ENCODE measurements at places on chromosomes 1 and 21.

DNA sequence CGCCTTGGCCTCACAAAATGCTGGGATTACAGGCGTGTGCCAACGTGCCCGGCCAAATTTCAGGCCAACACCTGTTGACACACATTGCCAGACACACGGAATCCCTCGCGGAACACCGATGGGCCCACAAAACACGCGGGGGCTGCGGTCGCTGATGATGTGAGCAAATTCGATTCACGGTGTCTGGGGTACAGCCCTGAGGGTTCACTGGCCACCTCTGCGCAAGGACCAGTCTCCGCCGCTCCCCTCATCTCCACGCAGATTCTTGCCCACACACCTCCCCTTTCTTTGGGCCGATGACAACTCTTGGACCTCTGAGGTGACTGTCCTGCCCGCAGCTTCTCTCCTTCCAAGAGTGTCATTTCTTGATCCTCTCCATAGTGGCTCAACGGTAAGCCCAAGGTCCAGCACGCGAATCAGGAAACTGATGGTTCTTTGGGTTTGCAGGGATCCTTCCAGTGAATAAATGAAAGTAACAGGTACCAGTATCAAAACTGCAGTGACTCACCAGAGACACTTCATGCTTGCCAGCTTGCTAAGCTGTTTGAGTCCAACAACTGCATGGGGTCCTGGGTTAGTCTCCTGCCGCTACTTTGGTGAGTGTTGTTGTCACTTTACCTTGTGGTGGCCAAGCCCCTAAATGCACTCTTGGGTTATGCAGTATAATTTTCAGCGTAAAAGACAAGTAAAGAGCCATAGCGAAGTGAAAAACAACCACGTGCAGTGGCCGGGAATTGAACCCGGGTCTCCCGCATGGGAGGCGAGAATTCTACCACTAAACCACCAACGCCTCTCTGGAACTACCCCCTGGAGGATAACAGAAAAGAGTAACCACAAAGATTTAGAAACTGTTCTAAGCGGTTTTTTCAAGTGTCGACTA lies 11.0 kb upstream of the RNU1-3 start:
- peak; percentile 92 for DNase-seq

DNA sequence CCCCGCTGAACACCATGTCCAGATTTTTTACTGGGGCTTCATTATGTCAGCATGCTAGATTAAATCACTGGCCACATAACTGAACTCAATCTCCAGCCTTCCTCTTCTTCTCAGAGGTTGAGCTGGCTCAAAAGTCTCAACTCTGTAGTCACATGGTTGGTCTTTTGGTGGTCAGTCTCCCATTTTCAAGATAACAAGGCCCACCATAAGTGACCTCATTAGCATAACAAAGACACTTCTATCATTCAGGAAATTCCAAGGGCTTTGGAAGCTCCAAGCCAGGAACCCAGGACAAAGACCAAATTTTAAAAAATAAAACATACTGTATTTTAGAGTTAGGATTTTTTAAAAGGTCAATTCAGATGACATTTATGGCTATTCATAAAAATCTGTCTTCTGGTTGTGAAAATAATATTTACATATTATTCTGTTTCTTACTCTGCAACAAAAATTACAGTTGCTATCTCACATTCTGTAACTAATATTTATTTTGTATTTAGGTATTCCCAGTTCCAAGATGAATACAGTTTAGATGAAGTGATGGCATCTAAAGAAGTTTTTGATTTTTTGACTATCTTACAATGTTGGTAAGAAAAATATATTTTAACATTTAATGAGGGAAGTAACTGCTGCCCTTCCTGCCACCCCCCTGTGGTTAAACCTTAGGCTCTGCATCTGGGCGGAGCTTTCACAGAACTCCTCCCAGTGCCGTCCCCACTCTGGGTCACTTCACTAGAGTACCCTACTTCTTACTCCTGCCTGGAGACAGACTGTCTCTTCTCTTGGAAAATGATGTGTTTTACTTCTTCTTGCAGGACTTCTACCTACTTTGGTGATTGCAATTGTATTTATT lies 49.3 kb downstream of the SCP2 start:
- DNase-seq = no peak

DNA sequence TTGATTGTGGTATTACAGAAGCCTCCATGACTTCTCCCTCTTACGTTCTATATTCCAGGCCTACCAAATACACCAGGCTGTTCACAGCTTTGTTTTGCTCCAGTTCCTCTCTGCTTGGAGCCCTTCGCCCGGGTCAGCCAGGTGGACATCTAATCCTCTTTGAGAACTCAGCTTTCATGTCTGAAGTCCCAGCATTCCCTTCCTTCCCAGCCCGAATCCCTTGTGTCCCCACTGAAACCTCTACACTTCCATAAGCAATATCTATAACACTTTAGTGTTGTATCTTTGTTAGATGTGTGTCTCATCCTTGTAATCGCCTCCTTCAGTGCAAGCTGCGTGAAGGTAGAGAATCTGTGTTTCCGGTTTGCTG lies 1.9 kb downstream of the RNF11 start:
- DNase-seq = no peak

GRCh38 chr1:109312978-109313775 lies 6.4 kb upstream of the MYBPHL start:
- DNase-seq = no peak

DNA sequence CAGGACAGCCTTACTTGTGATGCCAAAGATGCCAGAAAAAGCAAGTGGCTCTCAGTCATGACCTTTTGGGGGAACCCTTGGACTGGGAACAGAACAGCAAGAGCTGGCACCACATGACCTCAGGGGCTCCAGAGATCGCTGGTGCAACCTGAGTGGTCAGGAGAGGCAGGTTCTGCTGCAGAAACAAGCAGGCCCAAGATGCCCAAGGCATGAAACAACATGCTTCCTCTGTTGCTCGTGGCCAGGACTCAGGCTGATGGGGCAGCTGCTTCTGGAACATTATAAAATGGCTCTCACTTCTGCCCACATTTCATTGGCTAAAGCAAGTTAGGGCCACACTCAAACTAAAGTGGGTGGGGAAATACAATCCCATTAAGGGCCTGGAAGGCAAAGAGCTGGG lies 17.7 kb upstream of the CLSTN1 start:
- no peak for DNase-seq

DNA sequence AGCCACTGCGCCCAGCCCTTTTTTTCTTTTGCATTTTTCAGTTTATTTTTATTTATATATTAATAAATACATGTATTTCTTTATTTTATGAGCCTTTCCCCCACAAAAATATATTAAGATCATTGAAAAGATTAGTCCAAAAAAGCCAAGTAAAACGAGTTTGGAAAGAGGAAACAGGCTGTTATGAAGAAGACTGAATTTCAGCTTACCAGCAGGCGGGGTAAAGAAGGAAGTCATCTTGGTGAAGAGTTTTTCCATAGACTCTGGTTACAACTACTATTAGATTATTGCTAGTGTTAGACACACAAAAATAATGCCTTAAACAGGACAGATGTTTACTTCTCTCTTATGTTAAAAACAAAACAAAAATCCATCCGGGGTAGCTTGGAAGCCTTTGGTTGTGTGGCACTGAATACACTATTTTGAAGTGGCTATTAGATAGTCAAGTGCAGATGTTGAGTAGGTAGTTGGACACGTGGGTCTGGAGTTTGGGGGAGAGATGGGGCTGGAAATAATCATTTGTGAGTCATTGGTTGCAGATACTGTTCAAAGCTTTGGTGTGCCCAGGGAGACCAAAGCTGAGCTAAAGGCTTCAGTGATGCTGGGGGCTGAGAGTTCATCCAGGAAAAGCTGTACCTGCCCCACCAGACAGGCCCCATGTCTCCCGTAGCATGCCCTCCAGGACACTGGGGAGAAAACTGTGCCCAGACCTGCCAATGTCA lies 8.7 kb upstream of the LRRC71 start:
- peak; percentile 51 for DNase-seq

DNA sequence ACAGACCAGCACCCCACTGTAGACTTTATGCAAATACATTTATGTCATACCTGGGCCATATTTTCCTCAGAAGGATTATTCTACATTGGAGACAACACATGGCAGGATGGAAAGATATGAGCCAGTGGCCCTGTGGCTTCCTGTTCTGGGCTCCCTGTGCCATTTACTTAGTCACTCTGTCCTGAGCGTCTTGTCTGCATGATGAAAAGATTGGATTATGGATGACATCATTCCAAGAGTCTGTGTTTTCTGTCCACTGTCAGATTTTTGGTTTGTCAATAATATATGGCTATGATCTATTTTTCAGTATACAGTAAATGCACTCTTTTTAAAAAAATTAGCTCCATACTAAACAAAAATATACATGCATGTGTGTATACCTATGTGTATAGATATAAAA lies 30.8 kb downstream of the IGSF5 start:
- no peak for DNase-seq

DNA sequence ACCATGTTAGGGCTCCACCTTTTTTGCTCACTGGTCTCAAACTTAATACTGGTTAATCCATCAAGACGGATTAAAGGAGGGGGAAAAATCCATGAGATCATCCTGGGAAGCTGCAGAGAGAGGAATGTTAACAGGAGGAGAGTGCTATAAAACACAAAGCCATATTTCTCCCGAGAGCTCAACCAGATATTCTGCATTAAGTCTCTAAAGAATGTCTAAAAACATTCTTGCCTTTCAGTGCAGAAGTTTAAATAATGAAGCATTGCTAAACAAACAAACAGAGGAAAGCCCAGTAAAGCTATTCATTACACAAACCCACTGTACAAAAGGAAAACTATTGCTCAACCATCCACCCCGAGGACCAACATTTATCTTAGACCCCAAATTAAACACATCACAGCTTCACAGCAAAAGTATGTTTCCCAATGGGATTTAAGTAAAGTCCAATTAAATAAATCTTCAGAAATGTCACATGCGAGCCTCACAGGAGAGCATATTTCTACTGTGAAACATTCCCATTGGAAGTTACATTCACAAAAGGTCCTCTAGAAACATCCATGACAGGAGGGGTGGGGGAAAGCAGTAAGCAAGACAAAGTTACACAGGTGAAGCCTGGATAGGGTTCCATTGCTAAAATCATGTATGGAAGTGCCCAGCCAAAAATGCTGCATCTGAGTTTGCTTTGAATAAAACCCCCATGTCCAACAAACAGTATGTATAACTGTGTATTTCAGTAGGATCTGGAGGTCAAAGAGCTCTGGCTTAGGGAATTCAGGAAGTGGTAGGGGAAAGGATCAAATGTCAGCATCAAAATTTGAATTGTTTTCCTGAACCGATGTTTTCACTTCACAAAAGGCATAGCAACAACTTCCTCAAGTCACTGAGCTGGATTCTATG lies 23.3 kb downstream of the DUSP10 start:
- DNase-seq = no peak

- no peak for DNase-seq
Observed at GRCh38 chr1:7507285-7508019, 263.6 kb upstream of the VAMP3 start.

DNA sequence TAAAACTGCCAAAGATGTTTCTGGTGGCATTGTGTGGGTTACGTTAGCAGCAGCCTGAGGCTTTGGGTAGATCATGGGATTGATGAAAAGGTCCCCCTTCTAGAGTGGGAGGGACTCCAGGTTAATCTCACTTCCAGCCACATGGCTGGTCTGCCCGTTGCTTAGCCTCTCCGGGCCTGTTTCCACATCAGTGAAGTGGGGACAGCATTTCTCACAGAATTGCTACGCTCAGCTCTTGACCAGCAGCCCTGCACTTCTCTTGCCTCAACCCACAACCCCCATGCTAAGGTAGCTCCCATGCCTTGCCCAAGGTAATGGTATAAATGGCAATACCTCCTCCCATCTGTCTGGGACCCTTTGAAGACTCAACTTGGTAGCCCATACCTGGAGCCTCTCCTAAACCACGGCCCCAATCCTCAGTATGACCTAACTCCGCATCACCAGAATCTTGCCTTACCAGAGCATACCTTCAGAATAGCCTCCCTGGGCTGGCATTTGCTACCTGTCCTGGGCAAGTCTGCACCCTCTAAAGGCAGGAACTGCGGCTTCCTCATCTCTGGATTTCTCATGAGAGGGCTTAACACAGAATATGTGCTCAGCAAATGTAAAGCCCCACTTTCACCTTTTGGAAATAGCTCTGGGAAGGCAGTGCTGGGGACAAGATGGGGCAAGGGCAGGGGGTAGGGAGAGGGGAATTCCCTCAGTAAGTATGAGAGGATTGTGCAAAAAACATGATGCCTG lies 10.9 kb upstream of the GUCA2A start:
- DNase-seq = no peak

DNA sequence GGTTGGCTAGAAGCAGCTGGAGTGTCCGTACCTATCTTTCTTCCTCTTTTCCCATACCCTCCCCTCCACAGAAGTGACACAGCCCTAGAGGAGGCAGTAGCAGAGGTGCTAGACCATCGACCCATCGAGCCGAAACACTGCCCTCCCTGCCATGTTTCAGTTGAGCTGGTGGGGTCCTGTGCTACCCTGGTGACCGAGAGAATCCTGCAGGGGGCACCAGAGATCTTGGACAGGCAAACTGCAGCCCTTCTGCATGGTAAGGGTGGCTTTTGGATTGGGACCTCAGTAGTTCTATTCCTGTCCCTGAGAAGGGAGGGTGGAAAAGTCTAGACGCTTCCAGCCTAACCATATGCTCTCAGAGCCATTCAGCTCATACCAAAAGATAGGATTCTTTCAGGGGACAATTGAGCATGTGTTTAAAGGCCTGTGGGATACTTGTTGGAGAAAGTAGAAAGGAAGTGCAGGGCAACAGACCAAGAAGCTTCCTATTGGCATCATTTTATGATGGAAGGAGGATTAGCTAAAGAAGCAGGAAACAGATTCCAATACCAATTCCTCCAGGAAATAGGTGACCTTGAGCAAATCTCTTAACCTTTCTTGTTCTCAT lies 11.7 kb upstream of the BNIPL start:
- peak; percentile 64 for DNase-seq

DNA sequence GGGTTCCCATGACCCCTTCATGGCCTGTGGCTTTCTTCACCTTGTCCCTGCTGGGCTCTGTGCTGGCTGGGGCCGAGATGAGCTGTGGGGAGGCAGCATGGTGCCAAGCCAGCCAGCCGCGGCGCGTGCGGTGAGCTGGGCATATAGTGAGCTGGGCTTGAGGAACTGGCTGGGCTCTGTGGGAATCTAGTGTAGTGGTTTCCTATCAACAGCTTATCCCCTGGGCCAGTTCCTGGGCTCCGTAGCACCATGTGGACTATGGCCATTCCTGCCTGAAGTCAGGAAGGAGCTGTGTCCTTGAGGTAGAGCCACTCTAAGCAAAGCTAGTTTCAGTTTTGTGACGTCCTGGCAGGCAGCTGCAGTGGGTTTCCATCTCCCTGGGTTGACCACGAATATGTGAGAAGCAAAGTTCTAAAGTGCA lies 1.8 kb downstream of the NCMAP start:
- DNase-seq = no peak

GRCh38 chr1:10765304-10765703 lies 31.1 kb downstream of the CASZ1 start:
- DNase-seq = no peak

- DNase-seq = no peak
Observed at GRCh38 chr1:105427543-105427942, 1628.9 kb upstream of the PRMT6 start.

GRCh38 chr1:9294405-9294773 lies 1.7 kb downstream of the SPSB1 start:
- DNase-seq = no peak

DNA sequence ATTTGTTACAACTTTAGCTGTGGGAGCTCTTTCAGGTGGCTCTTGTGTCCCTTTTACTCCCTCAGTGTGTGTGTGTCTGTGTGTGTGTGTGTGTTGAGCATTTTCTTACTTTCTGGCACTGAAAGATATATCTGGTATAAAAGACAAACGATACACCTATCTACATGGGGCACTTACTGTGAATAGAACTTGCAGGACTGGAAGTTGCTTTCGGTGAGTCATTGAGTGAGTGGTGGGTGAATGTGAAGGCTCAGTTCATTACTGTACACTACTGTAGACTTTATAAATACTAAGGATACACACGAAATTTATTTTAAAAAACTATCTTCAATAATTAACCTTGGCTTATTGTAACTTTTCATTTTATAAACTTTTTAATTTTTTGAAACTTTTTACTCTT lies 38.7 kb downstream of the BTBD8 start:
- DNase-seq = no peak
